NCI-H510A treated with DMSO at 0.1 percent for 48 hours (cell line): ENCODE measurements at places on chromosomes 4 and X.

DNA sequence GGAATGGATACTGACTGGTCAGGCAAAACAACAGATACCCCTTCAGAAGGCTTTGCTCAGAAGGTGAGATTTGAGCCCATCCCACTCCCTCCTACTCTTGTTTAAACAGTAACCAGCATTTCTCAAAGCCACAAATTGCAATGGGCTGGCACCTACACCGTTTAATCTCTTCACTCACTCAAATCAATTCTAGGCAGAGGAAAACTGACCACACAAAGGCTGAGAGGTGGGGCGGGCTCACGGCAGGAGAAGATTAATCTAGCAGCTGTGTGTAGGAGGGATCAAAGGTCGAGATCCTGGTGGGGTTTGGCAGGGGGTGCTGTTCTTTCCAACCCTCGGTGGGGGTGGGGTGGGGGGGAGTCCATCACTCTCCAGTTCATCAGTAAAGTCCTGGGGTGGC is 622.4 kb downstream of the BCOR start:
- DNase-seq = no peak

DNA sequence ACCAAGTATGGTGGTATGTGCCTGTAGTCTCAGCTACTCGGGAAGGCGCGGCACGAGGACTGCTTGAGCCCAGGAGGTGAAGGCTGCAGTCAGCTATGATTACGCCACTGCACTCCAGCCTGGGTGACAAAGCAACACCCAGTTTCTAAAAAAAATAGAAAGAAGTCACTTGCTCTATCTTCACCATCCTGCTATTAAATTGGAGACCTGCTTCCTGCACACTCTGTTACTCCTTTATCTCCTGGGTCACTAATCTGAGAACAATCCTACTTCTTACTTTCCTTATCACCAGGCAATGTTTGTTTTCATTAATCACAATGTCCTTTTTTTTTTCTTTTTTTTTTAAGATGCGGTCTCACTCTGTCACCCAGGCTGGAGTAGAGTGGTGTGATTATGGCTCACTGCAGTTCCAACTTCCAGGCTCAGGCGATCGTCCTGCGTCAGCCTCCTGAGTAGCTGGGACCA is 16.2 kb downstream of the PRKX start:
- no peak for DNase-seq

DNA sequence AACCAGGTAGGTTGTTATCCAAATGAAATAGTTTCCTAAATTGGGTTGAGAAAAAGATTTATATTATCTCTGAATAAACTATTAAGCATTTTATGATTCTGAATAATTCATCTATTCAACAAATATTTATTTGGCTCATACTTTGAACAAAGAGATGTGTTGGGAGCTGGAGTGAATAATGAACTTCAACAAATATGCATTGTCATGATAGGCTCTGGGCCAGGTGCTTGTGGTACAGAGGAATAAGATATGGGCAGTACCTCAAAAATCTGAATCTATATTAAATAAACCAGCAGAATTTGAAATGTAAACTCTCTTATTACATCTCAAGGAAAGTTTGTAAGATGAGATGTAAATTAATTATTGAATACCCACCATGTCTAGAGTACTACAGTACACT is 75.7 kb upstream of the DCLK2 start:
- DNase-seq = no peak

DNA sequence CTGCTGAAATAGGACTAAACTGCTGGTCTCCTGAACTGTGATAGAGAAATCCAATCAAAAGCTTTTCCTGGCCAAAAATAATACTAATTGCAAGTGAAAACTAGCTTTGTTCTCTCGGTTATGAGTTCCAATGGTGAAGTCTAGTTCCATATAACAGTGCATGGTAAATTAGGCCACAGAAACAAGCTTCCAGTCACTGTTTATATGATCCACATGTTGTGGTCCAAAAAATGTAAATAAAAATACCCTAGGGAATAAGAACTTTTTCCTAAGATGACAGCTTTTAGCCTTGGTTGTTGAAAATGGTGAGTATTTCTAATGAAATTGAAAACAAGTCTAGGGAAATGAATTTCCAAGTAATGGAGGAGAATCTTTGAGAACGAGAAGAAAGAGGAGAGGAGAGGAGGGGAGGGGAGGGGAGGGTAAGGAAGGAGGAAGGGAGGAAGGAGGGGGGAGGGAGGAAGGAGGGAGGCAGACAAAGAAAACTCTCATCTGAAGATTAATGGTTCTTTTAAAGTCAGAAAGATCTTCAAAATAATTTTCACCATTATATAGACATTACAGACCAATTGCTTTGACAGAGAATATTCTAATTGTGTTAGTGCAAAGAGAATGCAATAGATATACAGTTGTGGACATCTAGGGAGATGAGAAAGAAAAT is 26.1 kb downstream of the PALLD start:
- no peak for DNase-seq

GRCh38 chr4:56656346-56656643 is 24.8 kb downstream of the HOPX start:
- DNase-seq = no peak

DNA sequence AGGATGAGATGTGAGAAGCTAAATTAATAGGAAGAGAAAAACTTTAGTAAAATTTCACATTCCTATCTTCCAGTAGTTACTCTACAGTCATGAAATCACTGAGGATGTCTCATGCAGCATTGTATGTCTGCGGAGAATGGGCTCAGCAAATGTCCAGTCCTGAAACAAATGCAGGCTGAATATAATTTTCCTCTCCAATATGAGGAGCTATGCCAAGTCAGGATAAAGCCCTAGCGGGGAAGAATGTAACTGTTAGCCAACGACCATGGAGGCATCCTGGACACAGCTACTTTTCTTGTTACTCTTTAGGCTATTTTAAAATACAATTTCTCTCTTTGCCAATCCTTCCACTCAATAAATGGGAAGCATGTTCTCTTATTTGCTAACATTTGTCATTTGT is 127.7 kb downstream of the PRKX start:
- DNase-seq = no peak

- DNase-seq = no peak
These were observed 323.9 kb upstream of the CXXC4 start for GRCh38 chr4:104818579-104818978.

- no peak for DNase-seq
These were observed 211.4 kb downstream of the GASK1B start for GRCh38 chr4:157961229-157961990.

- DNase-seq = no peak
These were observed 495.9 kb upstream of the FAM241A start for GRCh38 chr4:111649308-111649707.

GRCh38 chr4:126262665-126263064 is 947.9 kb downstream of the FAT4 start:
- DNase-seq = no peak

- DNase-seq = no peak
These were observed 10.2 kb upstream of the TMEM156 start for GRCh38 chr4:39042366-39042765.

DNA sequence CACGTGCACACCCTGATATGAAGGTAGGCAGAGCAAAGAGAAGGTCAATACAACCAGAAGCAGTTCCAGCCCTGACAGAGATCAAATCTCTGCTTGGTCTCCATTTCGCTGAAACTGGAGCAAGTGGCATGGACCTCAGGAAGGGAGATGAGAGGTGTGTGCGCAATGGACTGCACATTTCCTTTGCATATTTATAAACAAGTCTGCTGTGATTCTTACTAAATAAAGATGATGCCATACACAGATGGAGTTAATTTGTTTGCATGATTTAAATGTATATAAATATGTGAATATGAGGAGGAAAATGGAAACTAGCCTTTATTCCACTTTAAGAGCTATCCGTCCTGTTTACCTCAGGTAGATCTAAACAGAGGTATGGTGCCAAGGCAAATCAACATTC is 2.1 kb upstream of the SCRG1 start:
- no peak for DNase-seq

DNA sequence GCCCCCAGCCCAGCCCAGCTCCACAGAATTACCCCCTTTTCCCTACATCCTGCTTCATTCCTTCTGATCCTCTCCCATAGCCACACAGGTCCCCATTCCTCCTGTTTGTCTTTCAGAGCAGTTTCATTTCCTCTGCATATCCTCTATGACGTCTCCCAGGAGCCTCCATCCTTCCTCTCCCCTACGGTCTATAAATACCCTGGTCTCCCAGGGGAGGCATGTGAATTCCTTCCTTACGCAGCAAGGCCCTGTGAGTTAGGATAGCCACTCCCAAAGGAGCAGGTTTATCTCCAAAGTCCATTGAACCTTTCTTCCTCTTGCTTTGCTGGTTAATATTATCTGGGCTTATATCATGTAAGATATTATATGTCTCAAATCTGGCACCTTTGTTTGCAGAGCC is 8.4 kb upstream of the APLN start:
- no peak for DNase-seq

DNA sequence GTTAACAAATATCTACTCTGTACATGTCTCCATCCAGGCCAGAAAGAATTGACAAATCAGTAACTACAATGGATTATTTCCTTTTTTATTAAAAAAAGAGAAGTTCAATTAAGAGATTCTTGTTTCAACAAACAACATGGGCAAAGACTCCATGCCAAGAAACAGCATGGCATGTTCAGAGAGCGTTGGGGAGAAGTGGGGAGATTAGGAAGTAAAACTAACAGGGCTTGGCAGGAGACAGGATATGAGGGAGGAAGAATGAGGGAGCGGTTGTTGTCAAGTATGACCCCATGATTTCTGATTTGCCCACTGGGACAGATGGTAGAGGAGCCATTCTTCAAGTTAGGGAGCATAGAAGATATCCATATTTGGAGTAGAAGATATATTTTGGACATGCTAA is 128.4 kb downstream of the RNF150 start:
- no peak for DNase-seq

DNA sequence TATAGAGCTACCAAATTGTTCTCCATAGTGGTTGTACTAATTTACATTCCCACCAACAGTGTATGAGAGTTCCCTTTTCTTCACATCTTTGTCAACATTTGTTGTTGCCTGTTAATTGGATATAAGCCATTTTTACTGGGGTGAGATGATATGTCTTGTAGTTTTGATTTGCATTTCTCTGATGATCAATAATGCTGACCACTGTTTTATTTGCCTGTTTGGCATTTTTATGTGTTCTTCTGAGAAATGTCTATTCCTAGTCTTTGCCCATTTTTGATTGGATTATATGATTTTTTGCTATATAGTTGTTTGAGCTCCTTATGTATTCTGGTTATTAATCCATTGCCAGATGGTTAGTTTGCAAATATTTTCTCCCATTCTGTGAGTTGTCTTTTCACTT is 44.3 kb downstream of the ACTRT1 start:
- no peak for DNase-seq

DNA sequence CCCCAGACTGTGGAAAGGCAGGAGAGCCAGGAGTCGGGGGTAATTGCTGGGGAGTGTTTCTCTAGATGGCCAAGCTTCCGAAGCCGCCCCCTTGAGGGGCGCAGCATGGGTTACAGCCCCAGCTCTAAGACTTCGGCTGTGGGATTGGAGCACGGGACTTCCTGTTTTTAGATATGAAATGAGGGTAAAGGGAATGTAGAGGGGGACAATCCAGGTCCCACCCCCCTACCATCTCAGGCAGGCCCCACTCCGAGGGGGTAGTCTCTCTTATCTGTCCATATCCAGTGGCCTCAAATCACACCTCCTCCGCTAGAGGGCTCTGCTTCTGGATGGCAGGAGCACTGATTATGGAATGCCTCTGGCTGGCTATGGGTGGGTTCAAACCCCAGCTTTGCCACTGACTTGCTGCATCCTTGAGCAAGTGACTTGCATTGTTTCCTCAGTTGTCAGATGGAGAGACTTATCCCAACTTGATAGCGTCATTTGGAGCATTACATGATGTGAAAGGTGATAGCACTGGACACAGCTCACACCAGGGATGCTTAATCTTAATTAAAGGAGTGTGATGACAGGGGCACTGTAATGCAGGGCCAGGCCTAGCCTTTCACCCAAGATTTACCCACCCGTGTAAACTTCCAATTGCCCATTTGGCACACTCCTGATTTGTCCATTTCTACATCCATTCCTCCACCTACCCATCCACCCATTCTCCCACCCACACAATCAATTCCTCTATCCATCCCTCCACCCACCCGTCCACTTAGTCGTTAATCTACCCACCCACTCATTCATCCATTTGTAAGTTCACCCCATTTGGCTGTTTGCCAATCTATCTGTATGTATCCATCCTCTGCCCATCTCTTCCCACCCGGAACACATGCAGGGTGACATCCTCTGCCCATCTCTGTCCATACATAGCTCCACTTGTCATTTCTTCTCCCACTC is 848 bp upstream of the KCND1 start:
- peak; percentile 2 for DNase-seq

DNA sequence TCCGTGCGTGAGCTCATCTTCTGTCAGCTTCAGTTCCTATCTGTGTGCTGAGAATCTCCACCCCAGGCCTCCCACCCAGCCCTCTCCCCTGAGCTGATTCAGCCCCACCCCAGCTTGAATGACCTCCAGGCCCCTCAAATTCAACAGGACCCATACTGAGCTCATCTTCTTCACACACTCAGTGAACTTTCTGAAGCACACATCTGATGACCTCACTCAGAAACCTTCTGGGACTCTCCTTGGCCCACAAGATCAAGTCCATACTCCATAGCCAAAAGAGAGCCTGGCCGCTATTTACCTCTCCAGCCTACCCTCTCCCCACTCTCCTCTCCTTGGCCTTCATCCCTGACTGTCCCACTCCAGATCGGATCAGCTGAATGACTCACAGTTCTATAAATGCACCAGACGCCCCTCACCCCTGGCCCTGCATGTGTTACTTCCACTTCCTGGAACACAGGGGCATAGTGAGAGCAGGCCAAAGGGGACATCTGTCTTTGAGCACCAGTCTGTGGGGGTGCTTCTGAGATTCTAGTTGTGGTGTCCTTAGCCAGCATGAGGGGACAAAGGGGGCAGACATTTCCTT is 62.5 kb downstream of the PJA1 start:
- no peak for DNase-seq

GRCh38 chr4:10096201-10096977 is 20.2 kb downstream of the WDR1 start:
- no peak for DNase-seq

DNA sequence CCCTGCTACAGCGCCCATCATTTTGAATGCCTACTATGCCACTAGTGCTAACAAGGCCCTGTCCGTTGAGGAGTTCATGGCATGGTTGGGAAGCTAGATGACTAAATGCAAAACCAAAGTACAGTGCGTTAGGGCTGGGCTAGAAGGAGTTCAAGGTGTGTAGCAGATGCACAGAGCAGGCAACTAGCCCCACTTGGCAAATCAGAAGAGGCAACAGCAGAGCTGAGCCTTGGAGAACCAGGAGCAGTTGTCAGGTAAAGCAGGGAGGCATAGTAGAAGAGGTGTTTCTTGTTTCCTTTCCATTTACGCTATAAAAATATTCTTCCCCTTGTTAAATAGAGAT is 146.6 kb upstream of the CPEB2 start:
- DNase-seq = no peak

DNA sequence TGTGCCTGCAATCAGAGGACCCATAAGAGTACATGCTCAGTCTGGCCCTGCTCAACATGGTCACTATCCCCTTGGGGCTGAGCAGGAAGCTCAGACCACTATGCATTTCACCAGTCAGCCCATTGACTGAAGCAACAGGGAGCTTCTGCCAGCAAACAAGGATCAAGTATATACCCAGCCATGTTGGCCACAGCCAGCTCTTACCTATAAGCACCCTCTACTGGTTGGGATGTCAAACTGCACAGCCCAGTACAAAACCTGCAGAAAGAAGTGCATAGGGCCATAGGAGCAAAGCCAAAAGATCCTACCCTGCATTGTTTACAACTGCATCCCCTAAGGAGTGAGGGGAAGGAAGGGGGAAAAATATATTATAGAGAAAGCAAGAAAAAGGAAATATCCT is 214.4 kb upstream of the CPEB2 start:
- no peak for DNase-seq
